ENCODE measurements at places on chromosomes 12 and 14.
A peak's percentile ranks its signal among the peaks of the same experiment; 100 is the strongest.

GRCh38 chr14:60003991-60004390, 84.0 kb downstream of the LRRC9 start:
- no peaks in the 10 kb centered on the region for H3K36me3 ChIP-seq
- no peak for DNase-seq
- no peaks in the 10 kb centered on the region for H3K4me1 ChIP-seq
- no peak overlapping the region for H3K27ac ChIP-seq

DNA sequence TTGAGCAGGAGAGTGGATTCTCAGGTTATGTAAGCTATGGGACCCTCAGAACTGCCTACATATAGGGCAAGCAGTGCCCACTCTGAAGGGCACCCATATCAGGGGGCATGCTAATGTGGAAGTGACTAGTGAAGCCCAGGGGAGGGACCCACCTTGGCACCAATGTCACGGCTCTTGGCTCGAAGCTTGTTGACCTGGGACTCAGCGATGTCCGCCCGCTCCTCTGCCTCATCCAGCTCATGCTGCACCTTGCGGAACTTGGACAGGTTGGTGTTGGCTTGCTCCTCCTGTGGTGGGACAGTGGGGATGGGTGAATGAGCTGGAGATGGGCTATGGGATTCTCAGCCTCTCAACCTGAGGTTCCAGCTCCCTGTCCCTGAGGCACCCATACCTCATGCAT, 5.4 kb downstream of the CMTM5 start:
- H3K27me3 ChIP-seq, result no peaks in the 10 kb centered on the region
- no peaks in the 10 kb centered on the region for H3K36me3 ChIP-seq
- H3K4me3 ChIP-seq, result no peak overlapping the region
- no peaks in the 10 kb centered on the region for H3K4me1 ChIP-seq

- H3K4me3 ChIP-seq, result no peak overlapping the region
- H3K27ac ChIP-seq, result no peak overlapping the region
- DNase-seq, result no peak
- H3K36me3 ChIP-seq, result peaks cover 2% of the 10 kb centered on the region
- no peaks in the 10 kb centered on the region for H3K4me1 ChIP-seq
- H3K27me3 ChIP-seq, result no peaks in the 10 kb centered on the region
These were observed 43.3 kb downstream of the PIK3C2G start for GRCh38 chr12:18304609-18305008.

GRCh38 chr14:105993814-105994213, 467.4 kb downstream of the TMEM121 start:
- DNase-seq, result no peak
- no peak overlapping the region for H3K27ac ChIP-seq
- no peak overlapping the region for H3K4me3 ChIP-seq
- H3K36me3 ChIP-seq, result no peaks in the 10 kb centered on the region

DNA sequence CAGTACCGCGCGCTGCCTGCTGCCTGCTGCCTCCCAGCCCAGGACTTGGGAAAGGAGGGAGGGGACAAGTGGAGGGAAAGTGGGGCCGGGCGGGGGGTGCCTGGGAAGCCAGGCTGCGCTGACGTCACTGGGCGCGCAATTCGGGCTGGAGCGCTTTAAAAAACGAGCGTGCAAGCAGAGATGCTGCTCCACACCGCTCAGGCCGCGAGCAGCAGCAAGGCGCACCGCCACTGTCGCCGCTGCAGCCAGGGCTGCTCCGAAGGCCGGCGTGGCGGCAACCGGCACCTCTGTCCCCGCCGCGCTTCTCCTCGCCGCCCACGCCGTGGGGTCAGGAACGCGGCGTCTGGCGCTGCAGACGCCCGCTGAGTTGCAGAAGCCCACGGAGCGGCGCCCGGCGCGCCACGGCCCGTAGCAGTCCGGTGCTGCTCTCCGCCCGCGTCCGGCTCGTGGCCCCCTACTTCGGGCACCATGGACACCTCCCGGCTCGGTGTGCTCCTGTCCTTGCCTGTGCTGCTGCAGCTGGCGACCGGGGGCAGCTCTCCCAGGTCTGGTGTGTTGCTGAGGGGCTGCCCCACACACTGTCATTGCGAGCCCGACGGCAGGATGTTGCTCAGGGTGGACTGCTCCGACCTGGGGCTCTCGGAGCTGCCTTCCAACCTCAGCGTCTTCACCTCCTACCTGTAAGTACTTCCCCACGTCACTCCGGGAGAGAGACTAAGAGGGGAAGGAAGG, at the start of gene LGR5:
LGR5 (plus strand) TSS at position 186 of the 732 bp plus-strand sequence; CDS start at position 469, 283 bp downstream.
- H3K27ac ChIP-seq, result no peak within 1 kb of the TSS
- peak; percentile 30 for DNase-seq
- H3K27me3 ChIP-seq, result peaks cover 75% of the 10 kb centered on the region
- peak within 1 kb of the TSS; percentile 93 for H3K4me3 ChIP-seq
- H3K4me1 ChIP-seq, result peaks cover 23% of the 10 kb centered on the region

- no peaks in the 10 kb centered on the region for H3K36me3 ChIP-seq
- DNase-seq, result no peak
- no peaks in the 10 kb centered on the region for H3K4me1 ChIP-seq
- H3K27me3 ChIP-seq, result no peaks in the 10 kb centered on the region
These were observed 40.3 kb upstream of the MEG3 start for GRCh38 chr14:100785626-100786025.

DNA sequence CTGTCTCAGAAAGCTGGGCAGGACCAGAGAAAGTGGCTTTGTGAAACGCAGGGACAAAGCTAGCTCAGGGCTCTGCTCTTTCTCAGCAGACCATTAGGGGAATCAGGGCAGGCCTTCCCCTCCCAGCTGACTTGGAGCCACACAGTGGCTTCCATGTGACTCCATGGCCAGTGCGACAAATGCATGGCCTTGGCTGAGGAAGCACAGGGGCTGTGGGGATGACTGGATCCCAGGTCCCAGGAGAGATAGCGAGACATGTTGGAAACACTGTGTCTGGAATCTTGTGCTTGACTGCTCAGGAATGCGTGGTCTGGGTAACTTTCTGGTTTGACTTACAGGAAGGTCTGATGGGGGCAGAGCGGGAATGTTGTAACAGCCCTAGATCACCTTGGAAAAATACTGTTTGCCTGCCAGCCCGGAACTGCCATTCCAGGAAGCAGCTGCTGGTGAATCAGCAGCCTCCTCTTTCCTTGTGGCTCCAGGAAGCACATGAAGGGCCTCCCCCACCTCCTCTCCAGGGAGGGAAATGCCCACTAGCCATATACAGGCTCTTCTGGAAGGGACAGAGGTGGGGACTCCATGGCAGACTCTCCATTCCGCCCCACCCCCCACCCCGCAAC, 133.5 kb upstream of the HIF1A start:
- peaks cover 72% of the 10 kb centered on the region for H3K4me1 ChIP-seq
- peaks cover 7% of the 10 kb centered on the region for H3K36me3 ChIP-seq
- no peaks in the 10 kb centered on the region for H3K27me3 ChIP-seq
- H3K27ac ChIP-seq, result peak overlapping the region; percentile 43
- H3K4me3 ChIP-seq, result peak overlapping the region; percentile 64

GRCh38 chr12:122889761-122890520, 6.0 kb downstream of the VPS37B start:
- no peak overlapping the region for H3K27ac ChIP-seq
- H3K4me3 ChIP-seq, result peak overlapping the region; percentile 86
- peaks cover 5% of the 10 kb centered on the region for H3K36me3 ChIP-seq
- H3K4me1 ChIP-seq, result peaks cover 90% of the 10 kb centered on the region
- no peak for DNase-seq
